ENCODE measurements at places on chromosomes 5 and 9.

GRCh38 chr5:168916266-168916665 lies 337.1 kb upstream of the PANK3 start:
- DNase-seq: no peak

DNA sequence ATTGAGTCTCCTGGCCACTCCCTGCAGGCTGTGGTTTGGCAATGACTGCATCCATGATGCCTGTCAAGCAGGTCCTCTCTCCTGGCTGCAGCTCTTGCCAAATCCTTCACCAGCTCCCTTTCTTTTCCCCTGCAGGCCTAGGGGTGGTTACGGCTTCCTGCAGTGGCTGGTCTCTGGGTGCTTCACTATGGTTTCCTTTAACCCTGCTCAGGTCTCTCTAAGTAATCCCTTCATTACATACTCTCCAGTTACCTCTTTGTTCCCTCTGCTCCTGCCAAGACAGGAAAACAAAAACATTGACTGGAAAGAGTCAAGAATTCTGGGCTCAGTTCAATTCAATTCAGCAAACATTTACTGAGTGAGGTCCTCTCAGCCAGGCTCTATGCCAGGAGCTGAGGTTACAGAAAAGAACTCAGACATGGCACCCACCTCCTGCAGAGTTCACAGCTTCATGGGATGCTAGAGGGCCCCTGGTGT lies 19.8 kb upstream of the PTPN3 start:
- no peak for DNase-seq

- DNase-seq: no peak
Measured at GRCh38 chr5:168531987-168532864, 3.1 kb downstream of the FBLL1 start.

DNA sequence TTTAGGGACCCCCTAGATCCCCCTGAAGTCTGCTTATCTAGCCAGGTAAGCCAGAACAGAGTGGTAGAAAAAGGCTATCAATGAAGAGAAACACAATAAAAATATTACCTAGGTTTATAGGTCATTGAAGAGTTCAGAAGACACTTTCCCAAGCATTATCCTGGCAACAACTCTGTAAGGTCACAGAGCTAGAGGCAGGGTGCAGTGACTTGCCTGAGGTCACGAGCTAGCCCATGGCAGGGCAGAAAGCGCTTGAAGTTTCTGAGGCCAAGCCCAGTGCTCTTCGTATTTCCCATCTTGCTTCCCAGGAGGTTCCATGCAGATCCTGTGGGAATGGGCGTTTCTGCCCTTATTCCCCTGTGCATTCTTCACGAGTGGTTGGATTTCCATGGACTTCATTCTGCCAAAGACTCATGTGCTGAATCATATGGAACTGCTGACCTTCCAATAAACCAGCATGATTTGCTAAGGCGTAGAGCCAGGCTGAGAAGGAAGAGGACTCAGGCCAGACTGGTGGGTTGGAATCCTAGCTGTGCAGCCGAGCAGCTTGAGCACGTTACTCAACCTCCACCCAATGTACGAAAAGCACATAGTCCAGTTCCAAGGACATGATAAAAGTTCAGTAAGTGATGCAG lies 22.1 kb downstream of the TRMO start:
- no peak for DNase-seq

Measured in esophagus squamous epithelium (tissue), 5 donors.